Epithelial cell of proximal tubule (primary cell): ENCODE measurements at places on chromosomes 3 and 15. TPM values are rescaled to one million over a fixed set of nuclear protein-coding genes. Genes with fewer than 3 reads are reported as not detected.

UBL7 gene
- total RNA-seq = 57.8 and 67.9 TPM in 2 replicates

FLNB gene
- 223 and 264 TPM in 2 replicates for total RNA-seq

TMEM108 gene
- total RNA-seq = 1.4 and 1.7 TPM in 2 replicates

CIB2 gene
- total RNA-seq = 10.1 and 17.9 TPM in 2 replicates

PLA1A gene
- 0.14 and 0.52 TPM in 2 replicates for total RNA-seq

GRAMD1C gene
- 1.6 and 8.6 TPM in 2 replicates for total RNA-seq

MUSTN1 gene
- total RNA-seq = not detected in 2 replicates

GRAMD2A gene
- 1.8 and 5.0 TPM in 2 replicates for total RNA-seq

C3orf62 gene
- total RNA-seq = 0.51 and 0.92 TPM in 2 replicates

GOLGA8H gene
- 0.51 TPM in 1 of 2 replicates, not detected in the other for total RNA-seq

SKOR1 gene
- not detected in 2 replicates for total RNA-seq

CSTA gene
- total RNA-seq = not detected in 2 replicates

KCNMB2 gene
- not detected in 2 replicates for total RNA-seq

HGD gene
- 5.9 and 18.1 TPM in 2 replicates for total RNA-seq

GOLGA6L10 gene
- total RNA-seq = 0.65 and 1.2 TPM in 2 replicates

CACNA1D gene
- 0.07 and 1.9 TPM in 2 replicates for total RNA-seq

IMPG2 gene
- total RNA-seq = under 0.01 TPM in 2 replicates

SCAANT1 gene
- not detected in 2 replicates for total RNA-seq

MYO5C gene
- 16.9 and 22.3 TPM in 2 replicates for total RNA-seq

C3orf49 gene
- total RNA-seq = not detected in 2 replicates

SNTN gene
- not detected in 2 replicates for total RNA-seq

CRYGS gene
- 0.43 TPM in 1 of 2 replicates, not detected in the other for total RNA-seq

FAM107A gene
- 0.22 and 1.3 TPM in 2 replicates for total RNA-seq

SLC22A13 gene
- not detected in 2 replicates for total RNA-seq

OR5K2 gene
- total RNA-seq = not detected in 2 replicates

IGF2BP2 gene
- total RNA-seq = 57.6 and 99.8 TPM in 2 replicates

RARRES1 gene
- total RNA-seq = 9.8 and 10.4 TPM in 2 replicates

DLL4 gene
- 0.07 and 0.69 TPM in 2 replicates for total RNA-seq

ANKRD63 gene
- total RNA-seq = 0.22 TPM in 1 of 2 replicates, not detected in the other

IQSEC1 gene
- total RNA-seq = 6.4 and 8.8 TPM in 2 replicates

TLR9 gene
- not detected in 2 replicates for total RNA-seq

ASB14 gene
- total RNA-seq = not detected in 2 replicates

STRIT1 gene
- total RNA-seq = not detected in 2 replicates

SEMA3F gene
- total RNA-seq = 36.0 and 58.6 TPM in 2 replicates

TRH gene
- not detected in 2 replicates for total RNA-seq

ACSBG1 gene
- total RNA-seq = 0.07 and 0.35 TPM in 2 replicates

HHLA2 gene
- total RNA-seq = 0.23 TPM in 1 of 2 replicates, not detected in the other

IL20RB gene
- 0.14 TPM in 1 of 2 replicates, not detected in the other for total RNA-seq

ONECUT1 gene
- total RNA-seq = not detected in 2 replicates

NOX5 gene
- under 0.01 and 0.06 TPM in 2 replicates for total RNA-seq

ELL3 gene
- total RNA-seq = 5.1 and 7.6 TPM in 2 replicates

TTBK2 gene
- total RNA-seq = 5.8 and 7.7 TPM in 2 replicates

CPLX3 gene
- not detected in 2 replicates for total RNA-seq
